ENCODE measurements at places on chromosomes 3 and 15. TPM values are rescaled to one million over a fixed set of nuclear protein-coding genes. Genes with fewer than 3 reads are reported as not detected.

The GABRB3 gene
- 3.5 TPM for total RNA-seq

The GOLGA6L7 gene
- not detected for total RNA-seq

The CASR gene
- not detected for total RNA-seq

The ZNF774 gene
- 1.6 TPM for total RNA-seq

The SCAANT1 gene
- not detected for total RNA-seq

The GOLGA8O gene
- 0.43 TPM for total RNA-seq

The PIK3R4 gene
- 24.8 TPM for total RNA-seq

The JMJD7 gene
- total RNA-seq = 0.39 TPM

The ZNF662 gene
- 17.1 TPM for total RNA-seq

The EIF4E3 gene
- total RNA-seq = under 0.01 TPM

The FMN1 gene
- total RNA-seq = 2.7 TPM

The CHRNA7 gene
- total RNA-seq = under 0.01 TPM

The GCSAM gene
- total RNA-seq = not detected

The PKM gene
- 1,123 TPM for total RNA-seq

The NRROS gene
- not detected for total RNA-seq

The FRMD5 gene
- 2.3 TPM for total RNA-seq

The IMPG2 gene
- 1.2 TPM for total RNA-seq

The ATP6V1A gene
- 27.1 TPM for total RNA-seq

The CACNA1D gene
- total RNA-seq = not detected

The GPR87 gene
- total RNA-seq = 27.1 TPM

The P2RY14 gene
- total RNA-seq = not detected

The GUCA1C gene
- total RNA-seq = not detected

The WDR76 gene
- 7.9 TPM for total RNA-seq
